Pancreas (tissue), 10 donors: ENCODE measurements at places on chromosomes 4 and X. TPM values are rescaled to one million over a fixed set of nuclear protein-coding genes. Genes with fewer than 3 reads are reported as not detected.

The TEX13B gene
- total RNA-seq = not detected

The BEND4 gene
- total RNA-seq = not detected

The YIPF6 gene
- 15.1 TPM for total RNA-seq

DNA sequence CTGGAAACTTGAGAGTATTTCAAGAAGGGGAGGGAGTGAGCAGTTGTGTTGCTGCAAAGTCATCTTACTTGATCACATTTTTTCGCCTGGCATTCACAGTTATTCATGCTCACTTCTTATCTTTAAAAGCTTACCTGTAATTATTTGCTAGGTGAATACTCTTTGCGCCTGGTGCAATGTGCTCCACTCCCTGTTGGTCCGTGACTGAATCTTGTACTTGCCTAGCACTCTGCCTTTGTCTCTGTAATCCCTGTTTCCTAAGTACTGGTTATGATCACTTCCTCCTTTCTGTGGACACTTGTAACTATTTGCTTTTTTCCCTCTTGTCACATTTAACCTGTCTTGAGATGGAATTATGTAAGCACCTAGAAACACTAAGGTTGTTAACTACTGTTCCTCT is 5.8 kb downstream of the BMP2K start:
- no peak for DNase-seq

- no peak for DNase-seq
Observed at GRCh38 chr4:34138385-34138784, 2105.9 kb downstream of the ARAP2 start.

DNA sequence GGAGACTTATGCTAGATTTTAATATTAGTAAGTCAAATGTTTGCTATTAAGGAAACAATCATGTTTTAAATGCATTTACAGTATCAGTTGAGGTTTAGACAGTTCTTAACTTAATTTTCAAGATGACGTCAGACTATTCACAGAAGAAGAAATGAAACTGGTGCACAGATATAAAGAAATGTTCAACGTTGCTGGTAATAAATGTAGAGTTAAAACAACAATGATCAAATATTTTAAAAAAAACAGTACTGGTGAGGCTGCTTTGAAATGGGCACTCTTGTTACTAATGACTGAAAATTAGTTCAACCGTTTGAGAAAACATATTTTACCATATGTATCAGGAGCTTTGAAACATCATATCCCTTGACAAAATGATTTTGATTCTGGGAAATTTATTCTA is 44.2 kb downstream of the ABHD18 start:
- DNase-seq = no peak
